Left ventricle myocardium superior (tissue), 1 donor: ENCODE measurements at places on chromosomes 5 and 9.

DNA sequence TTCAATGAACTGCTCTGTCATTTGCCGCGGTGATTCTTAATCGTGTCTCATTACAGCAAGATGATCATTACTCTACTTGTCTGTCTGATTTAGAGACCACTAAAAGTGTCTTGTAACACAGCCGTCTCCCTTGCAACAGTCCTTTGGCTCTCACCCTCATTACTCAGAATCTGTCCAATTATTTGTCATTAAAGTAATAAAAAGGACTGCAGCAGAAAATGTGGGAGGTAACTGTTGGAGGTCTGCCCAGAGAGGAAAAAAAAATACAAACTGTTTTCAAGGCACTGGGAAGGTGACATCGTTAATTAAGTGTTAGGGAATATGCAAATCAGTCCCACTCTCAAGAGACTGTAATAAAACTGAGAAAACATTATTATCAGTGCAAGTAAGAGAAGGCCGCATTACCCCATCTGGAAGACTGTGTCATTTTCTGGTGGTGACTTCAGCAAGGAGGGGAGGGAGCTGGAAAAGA is 281.0 kb downstream of the RASEF start:
- DNase-seq = no peak

DNA sequence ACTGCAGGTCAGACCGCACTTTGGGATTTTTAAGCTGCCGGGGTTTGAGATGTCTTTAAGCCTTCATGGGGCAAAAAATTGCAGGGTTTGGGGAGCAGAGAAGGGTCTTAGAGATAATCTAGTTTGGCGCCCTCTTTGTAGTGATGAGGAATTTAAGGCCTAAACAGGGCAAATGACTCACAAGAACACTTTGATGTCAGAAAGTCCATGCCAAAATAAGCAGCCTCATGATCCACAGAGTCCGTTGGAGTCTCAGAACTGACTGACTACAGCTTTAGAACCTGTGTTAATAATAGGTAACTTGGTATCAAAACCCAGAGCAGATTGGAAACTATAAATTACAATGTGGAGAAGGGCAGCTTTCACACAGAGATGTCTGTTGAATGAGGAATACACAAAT is 35.9 kb upstream of the PTGS1 start:
- DNase-seq = no peak

DNA sequence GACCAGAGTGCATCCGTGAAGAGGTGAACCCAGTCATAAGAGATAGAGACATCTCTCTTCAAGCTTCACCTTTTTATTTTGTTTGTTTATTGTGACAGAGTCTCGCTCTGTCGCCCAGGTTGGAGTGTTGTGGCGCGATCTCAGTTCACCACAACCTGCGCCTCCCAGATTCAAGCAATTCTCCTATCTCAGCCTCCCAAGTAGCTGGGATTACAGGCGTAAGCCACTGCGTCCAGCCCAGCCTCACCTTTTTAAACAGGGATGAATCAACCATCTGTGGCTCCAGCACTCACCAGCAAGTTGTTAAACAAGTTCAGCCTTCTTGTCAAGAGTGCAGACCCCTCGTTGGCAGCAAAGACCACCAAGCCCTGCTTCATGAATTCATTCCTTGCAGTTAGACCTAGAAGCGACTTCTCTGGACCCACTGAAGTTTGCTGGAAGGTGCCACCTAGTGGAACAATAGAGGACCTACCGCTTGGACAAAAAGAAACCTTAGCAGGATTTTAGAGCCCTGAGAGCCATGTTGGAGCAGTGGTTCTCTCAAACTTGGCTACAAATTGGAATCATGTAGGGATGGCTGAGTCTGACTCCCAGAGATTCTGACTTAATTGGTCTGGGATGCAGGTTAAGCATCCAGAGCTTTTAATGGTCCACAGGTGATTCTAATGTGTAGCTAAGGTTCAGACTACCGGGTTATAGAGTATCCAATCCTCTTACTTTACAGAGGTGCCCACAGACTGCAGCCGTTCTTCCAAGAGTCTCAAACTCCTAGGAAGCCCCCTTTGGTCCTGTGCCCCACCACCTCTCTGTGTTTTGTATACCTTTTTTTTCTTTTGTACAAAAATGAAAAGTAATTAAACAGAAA is 10.5 kb upstream of the GALNT10 start:
- DNase-seq = no peak

- no peak for DNase-seq
Observed at GRCh38 chr9:20593537-20593936, 28.8 kb downstream of the MLLT3 start.

GRCh38 chr9:111375817-111376564 is 46.0 kb upstream of the OR2K2 start:
- no peak for DNase-seq

DNA sequence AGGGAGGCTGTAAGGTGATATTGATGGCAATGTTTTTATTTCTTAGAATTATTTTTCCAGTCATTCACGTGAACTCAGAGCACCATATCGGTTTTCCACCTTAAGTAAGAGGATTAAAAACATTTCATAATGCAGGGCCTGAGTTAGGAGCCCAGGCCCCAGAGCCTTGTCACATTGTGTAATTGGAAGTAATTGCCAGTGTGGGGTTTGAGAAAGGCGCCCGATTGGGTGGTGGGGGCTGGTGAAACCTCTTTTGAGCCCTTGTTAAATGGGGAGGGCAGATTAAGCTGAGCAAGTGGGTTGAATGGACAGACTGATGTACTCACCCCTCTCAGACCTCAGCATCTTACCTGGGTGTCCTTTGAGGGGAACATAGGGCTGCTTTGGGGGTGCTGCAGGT is 116.7 kb upstream of the PITX1 start:
- no peak for DNase-seq

GRCh38 chr5:139188558-139189270 is 9.5 kb downstream of the SIL1 start:
- no peak for DNase-seq

GRCh38 chr9:76153902-76154629 is 240.2 kb downstream of the RFK start:
- no peak for DNase-seq

GRCh38 chr5:36459176-36460135 is 146.9 kb upstream of the SLC1A3 start:
- DNase-seq = no peak

DNA sequence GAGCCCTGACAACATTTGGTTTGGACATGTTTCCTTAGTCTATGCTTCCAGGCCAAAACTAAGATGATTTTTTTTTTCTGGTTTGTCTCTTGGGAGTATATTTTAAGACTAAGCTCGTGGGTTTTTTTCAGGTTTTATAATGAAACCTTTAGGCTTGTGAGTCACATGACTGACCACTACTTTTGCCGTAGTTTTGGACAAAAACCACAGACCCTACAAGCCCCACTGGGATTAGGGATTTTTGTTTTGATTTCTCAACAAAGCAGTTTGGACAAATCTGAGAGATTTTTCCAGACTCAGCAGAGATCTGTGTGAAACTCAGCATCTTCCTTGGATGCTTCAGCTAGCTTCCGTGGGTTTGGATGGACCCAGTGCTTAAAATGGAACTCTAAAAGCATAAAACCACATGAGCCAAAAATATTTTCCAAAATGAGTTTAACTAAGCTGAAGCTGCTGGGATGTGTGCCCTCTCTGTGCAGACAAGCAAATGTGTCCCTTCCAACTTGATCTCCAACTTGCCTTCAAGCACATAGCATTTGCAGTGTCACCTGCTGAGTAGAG is 70.3 kb upstream of the SMIM15 start:
- no peak for DNase-seq

DNA sequence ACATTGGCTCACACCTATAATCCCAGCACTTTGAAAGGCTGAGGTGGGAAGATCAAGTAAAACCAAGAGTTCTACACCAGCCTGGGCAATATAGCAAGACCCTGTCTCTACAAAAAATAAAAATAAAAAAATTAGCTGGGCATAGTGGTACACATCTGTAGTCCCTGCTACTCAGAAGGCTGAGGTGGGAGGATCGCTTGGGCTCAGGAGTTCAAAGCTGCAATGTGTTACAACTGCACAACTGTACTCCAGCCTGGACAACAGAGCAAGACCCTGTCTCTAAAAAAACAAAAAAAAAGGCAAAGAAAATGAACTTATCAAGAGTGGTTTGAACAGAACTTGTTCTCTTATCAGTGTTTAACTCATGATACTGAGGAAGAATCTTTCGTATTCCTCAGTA is 29.3 kb downstream of the AP3B1 start:
- DNase-seq = no peak

DNA sequence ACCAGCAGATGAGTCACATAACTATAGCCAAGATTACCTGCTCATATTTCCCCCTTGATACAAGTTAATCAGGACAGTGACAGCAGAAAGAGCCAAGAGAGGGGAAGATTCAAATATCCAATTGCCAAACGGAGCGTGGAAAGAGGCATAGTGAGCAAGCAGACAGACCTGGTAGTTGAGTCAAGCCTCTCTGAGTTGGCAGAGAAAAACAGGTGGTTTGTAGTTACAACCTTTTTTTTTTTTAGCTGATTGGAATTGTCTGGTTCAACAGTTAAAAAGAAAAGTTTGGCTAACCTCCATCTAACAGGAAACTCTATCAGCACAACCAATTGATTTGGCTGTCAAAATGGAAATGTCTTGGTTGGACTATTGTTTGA is 272.1 kb downstream of the TLE1 start:
- no peak for DNase-seq

GRCh38 chr5:1391691-1392090 is 46.8 kb upstream of the CLPTM1L start:
- DNase-seq = peak; percentile 16

DNA sequence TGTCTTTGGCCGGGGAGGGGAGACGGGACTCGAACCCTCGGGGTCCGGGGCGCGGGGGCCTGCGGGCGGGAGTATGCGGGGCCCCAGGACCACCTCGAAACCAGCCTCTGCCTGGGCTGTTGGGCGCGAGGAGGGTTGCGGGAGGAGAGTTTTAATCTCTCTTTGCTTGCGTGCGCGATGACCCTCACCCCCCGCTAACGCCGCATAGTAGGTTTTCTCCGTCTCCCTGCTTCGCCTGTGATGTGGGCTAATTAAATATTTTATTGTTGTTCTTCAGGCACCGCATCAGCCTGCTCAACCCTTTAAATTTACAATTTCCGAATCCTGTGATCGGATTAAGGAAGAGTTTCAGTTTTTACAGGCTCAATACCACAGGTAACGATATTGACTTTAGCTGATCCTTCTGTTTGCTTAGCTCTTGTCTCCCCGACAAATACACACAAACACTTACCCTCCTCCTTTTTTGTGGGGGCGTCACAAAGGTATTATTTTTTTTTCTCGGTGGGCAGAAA is 1.7 kb downstream of the TLE4 start:
- DNase-seq = no peak

- DNase-seq = peak; percentile 49
Observed at GRCh38 chr5:14490309-14490711, 91.3 kb upstream of the OTULINL start.

- no peak for DNase-seq
Observed at GRCh38 chr9:37464006-37464405, 1.2 kb downstream of the ZBTB5 start.

- DNase-seq = no peak
Observed at GRCh38 chr9:84691634-84692033, 22.1 kb downstream of the NTRK2 start.

DNA sequence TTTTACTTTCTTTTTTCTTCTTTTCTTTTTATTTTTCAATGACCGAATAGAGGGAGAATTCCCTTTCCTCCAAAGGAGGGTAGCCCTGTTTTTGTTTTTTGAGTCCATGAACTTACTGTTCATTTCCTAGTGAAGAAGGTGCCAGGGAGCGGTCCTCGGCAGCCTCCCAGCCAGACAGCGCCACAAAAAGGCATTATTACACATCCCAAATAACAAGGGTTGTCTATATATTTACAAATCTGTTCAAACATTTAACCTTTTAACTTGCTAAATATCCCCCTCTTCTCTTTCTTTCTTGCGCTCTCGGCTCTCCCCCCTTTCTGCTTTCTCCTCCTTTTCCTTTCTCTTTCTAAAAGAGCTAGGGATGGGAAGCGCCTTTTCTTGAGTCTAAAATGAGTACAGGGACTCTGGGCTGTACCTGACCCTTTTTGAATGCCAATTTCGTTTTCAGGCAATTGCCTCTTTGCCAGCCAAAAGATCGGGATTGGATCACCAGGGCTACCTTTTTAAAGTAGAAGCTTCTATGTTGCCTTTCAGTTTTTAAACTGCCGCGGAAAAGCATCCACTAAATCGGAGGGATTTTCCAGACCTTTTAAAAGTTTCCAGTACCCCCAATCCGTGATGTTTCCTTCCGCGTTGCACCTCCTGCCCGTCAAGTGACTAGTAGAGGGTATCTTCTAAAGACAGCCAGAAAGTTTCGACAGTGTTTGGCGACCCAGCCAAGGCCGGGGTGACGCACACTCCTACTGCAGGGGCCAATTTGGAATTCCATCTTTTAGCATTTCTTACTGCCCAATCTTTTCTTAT is 125.6 kb downstream of the TMEM161B start:
- DNase-seq = peak; percentile 58

DNA sequence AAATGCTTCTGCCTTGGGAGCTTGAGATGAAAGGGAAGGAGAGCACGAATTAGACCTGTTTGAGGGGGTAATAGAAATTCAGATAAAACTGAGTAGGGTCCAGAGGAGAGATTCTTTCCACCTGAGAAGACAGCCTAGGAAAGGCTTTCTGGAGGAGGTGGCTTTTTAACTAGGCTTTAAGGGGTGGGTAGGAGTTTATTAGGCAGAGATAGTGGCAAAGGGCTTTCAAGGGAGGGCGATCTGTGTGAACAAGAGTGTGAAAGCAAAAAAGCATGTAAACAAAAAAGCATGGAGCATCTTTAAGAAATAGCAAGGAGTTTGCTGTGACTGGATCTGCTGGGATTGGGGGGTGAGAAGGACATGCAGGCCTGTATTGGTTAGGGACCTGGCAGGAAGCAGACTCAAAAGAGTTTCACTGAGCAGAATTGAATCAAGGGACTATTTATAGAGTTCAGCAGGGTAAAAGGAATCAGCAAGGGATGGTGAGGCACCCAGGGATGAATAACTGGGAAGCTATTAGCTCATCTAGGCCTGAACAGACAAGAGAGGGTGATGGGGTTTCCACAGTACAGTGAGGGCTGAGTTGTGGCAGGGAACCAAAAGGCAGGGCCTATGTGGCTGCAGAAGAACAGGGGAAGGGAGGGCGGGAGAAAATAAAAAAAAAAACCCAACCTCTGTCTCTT is 18.8 kb downstream of the SLC1A1 start:
- no peak for DNase-seq

DNA sequence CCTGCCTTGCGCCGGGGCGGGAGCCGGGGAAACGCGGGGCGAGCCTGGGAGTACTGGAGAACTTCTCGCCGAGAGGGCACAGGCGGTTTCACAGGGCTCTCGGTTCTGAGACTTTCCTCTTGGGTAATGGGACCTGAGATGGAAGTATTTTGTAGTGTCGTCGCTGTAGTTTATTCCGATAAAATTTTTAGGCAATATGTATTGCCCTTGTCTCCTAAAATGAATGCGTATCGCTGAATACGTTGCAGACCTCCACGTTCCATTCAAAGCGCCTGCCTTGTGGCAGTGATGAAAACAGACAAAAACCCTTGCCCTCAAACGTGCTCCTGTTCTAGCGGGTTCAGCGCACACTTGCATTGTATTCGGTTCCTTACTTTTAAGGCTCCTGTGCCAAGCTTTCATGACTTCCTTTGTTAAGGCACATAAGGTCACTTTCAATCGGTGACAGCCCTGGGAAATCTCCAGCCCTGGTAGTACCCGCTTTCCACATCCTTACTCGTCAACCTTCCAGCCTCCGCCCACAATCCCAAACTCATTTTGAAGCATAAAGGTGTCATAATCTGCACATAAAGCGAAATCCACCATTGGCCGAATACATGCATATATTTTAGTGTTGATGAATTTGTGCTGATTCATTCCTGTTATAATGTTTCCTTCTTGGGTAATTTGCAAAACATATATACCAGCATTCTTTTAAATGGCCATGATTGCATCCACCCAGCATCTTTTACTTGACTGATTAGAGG is 694 bp downstream of the RMI1 start:
- DNase-seq = peak; percentile 32

- no peak for DNase-seq
Observed at GRCh38 chr9:112271466-112272098, 61.8 kb downstream of the PTBP3 start.
